ENCODE measurements at places on chromosomes 12 and 14.

DNA sequence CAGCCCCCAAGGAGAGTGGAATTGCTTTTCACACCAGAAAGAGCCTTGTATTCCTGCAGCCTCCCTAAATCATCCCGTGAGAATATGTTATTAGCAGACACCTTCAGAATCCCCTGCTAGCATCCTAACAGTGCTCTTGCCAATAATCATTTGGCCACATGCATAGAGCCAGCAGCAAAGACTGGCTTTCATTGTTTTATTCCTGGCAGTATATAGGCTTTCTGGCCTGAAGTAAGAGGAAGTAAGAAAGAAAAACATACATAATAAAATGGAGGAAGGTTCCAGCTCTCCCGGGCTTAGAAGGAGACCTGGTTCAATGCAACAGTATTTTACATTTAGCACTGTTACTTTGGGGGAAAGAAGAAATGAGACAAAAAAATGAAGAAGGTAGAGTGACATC lies 176.7 kb upstream of the ATF7IP start:
- no peak for DNase-seq

DNA sequence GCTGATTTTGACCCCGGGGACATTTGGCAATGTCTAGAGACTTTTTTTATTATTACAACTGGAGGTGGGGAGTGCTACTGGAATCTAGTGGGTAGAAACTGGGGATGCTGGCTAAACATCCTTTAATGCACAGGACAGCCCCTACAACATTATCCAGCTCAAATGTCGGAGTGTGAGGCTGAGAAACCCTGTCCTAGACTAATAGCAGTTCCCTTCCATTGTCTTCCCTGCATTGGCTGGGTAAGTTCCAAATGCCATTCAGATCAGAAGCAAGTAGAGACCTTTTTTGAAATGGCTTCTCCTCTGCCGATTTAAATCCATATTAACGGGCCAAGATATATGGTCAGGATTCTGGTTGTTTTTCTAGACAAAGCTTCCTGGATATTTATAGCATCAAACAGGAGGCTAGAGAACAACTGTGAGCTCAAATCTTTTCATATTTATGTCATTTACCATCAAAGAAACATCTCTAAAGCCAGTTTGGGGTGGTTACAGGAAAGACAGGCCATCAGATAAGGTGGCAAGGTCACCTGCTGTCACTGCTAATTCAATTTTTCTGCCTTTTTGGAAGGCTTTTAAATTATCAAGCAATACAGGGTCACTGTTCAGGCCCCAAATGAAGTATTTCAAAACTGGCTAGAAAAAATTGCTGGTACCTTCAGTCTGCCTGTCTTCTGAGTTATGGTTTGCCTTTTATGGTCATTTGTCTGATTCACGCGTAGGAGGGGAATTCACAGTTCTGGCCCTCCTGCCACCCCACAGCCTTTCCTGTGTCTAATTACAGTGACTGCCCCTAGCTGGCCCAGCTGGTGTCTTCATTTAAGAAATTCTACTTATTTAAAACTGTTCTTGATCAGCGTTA lies 20.1 kb upstream of the AKAP5 start:
- DNase-seq = peak; percentile 68

DNA sequence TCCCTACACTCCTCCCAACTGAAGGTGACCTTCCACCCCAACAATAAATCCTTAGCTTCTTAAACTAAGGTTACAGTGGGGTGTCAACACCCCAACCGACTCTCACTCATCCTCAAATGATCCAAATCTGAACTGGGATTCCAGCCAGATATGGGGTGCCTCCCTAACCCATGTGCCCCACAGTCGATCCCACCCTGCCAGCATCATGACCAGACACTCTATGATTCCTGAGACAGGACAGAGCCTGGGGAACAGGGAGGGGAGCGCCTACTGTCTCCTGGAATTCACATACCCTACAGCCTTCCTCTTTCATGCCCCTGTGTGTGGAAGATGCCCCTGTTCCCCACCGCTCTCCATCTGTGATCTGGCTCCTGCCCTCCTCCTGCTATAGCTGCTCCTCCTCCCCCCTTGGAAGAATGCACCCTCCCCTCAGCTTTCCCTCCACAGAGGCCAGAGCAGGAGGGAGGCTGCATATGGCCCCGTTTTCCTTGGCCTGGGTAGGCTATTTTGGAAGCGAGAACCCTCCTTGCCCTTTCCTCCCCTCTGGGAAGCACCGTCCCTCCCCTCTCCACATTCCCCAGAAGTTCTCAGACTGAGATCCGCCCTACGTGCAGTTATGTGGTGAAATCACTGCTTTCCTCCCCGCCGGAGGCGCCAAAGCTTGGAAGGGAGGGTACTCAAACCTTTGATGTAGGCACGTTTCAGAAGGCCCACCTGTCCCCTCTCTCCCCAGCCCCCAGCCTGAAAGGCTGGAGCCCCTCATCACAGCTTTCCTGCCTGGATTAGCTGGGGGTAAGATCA lies 48.0 kb downstream of the SMUG1 start:
- DNase-seq = no peak

DNA sequence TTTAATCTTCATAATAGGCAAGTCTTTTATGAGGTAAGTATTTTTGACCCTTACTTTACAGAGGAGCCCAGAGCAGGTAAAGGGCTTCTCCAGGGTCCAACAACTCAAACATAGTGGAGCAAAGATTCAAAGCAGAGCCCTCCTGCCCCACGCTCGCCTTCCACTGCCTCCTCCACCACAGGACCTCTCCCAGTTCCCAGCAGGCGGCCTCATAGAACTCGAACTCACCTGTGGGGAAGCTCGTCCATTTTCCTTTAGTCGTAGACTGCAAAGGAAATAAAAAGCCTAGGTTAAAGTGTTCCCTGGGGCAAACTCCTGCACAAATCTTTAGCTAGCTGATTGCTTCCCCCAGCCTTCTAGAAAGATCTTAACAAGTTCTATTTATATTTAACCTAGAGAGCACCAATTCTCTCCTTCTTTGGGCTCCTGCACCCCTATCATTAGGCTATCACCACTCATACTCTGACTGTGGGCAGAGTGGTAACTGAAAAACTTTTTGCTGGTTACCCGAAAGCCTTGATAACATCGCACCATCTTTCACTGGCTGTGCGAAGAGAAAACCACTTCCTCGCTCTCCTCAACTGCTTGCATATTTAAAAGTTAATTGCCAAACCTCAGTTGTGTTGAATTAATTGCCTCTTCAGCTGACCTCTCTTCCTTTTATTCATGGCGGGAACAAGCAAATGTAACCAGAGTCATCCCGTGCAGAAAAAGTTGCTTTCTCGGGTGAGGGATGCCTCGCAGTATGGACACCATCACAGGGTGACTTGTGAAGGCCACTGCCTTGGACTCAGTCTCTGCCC lies 299.6 kb downstream of the DPF3 start:
- no peak for DNase-seq

DNA sequence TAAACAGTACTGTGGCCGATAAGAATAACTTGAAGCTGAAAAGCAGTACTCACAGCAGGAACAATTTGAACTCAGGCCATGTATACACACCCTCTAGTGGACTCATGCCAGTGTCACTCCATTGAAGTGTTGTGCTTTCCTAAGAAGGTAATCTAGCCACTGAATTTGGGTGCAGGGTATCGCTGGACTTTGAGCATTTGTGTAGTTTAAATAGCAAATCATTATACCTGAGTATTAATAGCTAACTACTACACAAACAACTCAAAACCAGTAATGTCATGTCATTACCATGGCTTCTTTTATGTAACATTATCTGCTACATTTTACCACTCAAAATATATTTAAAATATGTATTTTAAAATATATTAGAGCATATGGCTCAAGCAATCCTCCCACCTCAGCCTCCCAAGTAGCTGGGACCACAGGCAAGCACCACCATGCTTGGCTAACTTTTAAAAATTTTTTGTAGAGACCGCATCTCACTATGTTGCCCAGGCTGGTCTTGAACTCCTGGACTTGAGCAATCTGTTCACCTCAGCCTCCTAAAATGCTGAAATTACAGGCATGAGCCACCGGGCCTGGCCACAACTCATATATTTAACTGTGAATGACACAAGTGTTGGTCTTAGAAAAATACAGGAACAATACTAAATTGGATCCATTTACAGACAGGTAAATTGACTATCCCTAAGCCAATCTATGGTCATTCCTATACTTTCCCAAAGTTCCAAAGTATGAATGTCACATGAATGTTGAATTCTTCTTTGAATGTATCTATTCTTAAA lies 25.6 kb upstream of the ARID4A start:
- peak; percentile 53 for DNase-seq

DNA sequence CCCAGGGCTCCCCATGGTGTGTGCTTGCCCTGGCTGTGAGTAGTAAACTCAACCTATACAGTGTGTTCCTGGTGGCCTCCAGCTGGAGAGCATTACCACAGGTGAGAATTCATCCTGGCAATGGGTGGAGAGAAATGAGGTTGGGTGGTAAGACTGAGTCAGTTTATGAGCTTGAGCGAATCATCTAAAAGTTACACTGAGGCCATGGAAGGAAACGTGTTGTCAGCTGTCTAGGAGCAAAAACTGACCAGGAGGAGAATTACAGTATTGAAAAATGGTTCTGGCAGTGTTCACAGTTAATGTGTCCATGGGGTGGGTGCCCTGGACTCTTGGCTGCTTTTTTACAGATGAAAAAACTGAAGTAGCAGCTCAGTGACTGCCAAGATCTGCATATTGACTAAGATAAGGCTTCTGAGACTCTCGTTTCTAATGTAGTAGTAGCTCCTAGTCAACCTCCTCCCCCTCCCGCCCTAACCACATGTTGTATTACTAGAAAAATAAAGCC lies 202.0 kb upstream of the AMIGO2 start:
- DNase-seq = peak; percentile 50

DNA sequence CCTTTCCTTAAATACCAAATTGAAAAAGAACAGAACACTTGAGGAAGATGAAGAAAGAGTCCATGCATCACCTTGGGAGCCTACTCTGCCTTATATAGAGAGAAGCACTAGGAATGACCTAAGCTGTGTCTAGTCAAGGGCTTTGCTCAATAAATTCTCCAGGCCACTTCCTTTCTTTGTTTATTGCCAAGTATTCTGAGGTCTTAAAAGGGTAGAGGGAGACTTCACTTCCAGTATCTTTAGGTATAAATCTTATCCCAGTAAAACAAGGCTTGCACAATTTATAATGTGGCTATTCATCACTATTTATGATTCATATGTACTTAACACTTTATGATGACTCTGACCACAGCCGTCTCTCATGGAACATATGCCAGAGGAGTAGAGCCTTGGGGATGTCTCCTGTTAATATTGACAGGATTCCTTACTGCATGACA lies 85.1 kb upstream of the ARHGAP5 start:
- DNase-seq = peak; percentile 70

- DNase-seq = no peak
Measured at GRCh38 chr14:104957146-104958113, 20.7 kb downstream of the AHNAK2 start.

- no peak for DNase-seq
Measured at GRCh38 chr12:42085594-42085993, 59.1 kb downstream of the GXYLT1 start.

- peak; percentile 53 for DNase-seq
Measured at GRCh38 chr12:46773586-46774321, 52.0 kb downstream of the SLC38A4 start.

GRCh38 chr14:76331328-76332011 lies 44.5 kb upstream of the ESRRB start:
- DNase-seq = no peak

DNA sequence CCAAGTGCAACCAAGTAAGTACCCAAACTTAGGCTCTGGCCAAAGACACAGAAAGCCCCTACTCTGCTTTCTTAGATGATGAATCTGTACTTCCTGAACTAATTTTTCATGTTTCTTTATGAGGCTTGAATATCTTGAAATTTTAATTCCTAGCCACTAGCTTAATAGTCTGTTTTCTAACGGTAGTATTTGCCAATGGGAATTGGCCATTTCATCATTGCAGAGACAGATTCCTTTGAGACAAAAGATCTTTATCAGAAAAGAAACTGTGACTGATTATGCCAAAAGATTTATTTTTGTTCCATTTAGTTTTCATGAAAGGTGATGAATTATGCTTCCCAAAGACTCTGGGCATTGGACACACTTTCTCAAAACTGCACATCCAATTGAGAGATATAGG lies 48.7 kb downstream of the DAD1 start:
- no peak for DNase-seq

DNA sequence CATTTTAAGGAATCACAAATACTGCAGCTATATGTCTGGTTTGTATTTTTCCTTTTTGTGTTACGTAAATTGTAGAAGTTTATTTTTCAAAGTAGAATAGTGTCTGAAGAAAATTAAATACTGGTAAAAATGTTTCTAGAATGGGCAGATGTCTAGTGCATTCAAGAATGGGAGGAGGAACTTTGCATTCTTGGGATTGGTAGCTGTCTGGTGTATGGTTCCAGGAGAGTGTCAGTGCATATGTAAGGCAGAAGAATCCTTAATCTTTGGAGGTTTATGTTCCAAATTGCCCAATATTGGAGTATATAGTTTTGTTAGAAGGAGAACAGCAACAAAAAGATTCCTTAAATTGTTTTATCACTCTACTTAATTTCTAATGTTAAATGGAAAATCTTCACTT lies 13.5 kb downstream of the PAPOLA start:
- DNase-seq = no peak

DNA sequence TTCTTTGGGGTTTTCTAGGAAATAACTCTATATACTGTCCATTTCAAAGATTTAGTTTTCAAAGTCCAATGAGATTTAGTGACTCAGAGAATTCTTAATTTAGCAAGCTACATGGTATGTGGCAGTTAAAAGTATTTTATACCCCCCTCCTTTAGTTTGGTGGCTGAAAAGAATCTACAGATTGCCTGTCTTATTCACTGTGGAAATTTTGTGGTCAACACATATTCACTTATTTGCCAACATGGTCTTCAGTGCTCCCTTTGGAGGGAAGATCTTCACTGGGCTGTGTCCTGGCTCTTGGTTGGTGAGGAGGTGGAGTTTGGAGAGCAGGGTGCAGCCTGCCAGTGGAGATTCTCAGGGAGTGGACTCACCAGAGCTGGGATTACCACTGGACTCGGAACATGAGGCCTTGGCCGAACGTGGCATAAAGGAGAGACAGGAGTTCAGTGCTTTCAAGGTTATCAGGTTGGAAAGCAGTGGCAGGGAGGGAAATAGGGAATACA lies 39.8 kb downstream of the SAMD4A start:
- peak; percentile 77 for DNase-seq

GRCh38 chr12:65911321-65911720 lies 87.0 kb downstream of the HMGA2 start:
- peak; percentile 42 for DNase-seq

DNA sequence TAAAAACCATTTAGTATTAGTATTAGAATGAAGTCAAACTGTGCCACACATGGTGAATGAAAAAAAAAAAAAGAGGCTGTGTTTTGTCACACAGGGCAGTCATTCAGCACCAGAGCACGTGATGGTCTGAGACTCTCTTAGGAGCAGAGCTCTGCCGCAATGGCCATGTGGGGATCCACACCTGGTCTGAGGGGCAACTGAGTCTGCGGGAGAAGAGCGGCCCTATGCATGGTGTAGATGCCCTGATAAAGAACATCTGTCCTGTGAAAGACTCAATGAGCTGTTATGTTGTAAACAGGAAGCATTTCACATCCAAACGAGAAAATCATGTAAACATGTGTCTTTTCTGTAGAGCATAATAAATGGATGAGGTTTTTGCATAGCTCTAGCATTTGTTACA lies 12.2 kb upstream of the BDKRB1 start:
- no peak for DNase-seq

- DNase-seq = peak; percentile 52
Measured at GRCh38 chr12:54725233-54725843, 77.2 kb upstream of the DCD start.
